Activated T-helper 1 cell treated with anti-CD3 and anti-CD28 coated beads, Interleukin-12 subunit alpha, Interleukin-12 subunit beta, Interleukin-2, Interleukin-4 antibody, amounts not matched to agents 30 ng/mL and 10 ng/mL and 1 ng/mL, durations not matched to agents 14 hours and 24 hours and 36 hours (primary cell): ENCODE measurements at places on chromosomes 3 and 15.

- DNase-seq = no peak
Observed at GRCh38 chr15:73826711-73827251, 46.6 kb upstream of the TBC1D21 start.

GRCh38 chr15:91027677-91028076 is 5.3 kb upstream of the VPS33B start:
- DNase-seq = no peak

- no peak for DNase-seq
Observed at GRCh38 chr15:44801364-44801763, 65.0 kb downstream of the TRIM69 start.

GRCh38 chr3:22297436-22297835 is 546.4 kb upstream of the ZNF385D start:
- no peak for DNase-seq

- DNase-seq = no peak
Observed at GRCh38 chr3:42269647-42270046, 3.7 kb upstream of the CCK start.

DNA sequence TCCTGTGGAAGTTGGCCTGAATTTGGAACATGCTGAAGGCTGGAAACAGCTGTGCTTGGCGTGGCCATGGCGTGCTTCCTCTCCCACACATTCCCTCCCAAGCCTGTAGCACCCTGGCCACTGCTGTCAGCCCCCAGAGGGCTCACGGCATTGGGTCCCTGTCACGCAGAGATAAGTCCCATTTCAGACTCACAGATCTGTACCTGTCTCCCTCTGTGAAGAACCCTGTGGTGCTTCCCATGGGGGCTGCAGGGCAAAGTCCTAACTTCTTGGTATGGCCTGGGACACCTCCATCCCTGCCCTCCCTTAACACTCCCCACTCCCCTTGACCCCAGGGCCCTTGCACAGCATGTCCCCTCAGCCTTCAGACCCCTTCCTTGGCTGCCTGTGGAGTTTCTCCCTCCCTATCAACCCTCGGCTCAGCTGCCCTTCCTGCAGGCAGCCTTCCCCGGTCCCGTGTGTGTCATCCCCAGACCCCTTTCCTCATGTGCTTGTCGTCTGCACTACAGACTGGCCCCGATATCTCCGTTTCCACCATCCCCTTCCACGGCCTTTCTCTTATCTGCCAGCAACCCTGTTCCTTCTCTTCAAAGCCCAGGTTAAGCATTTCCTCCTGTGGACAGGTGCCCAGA is 28.6 kb downstream of the ABTB1 start:
- DNase-seq = no peak

DNA sequence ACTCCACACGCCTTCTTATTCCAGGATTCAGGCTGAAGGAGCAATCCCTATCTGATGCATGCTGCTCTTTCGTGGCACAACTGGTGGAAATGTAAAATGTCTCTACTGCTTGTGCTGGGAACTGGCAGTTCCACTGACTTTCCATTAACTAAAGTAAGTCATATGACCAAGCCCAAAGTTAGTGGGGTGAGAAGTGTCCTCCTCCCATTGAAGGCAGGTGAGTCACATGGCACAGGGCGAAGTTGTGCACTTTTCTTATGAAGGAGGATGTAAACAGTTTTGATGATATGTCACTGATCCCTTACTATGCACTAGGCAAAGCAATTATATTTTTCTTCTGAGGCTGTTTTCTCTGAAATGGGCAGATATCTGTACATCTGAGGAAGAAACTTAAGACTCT is 51.6 kb downstream of the SLC7A14 start:
- DNase-seq = no peak

DNA sequence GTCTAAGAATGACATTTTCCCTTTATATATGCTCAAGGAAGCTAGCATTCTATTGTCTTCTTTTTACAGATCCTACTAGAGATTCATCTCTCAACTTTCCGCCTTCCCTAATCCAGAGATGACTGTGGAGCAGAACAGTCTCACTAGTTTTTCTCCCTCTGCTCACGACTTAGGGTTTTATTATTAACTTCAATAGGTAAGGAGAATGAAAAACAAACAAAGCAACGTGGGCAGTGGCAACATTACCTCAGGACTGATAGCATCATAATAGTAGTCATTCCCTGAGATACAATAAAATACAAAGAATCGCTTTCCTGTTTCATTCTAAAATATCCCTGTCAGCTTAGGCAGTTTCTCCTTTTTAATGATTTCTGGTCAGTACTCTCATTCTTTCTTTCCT is 154.3 kb upstream of the PLAAT1 start:
- no peak for DNase-seq

- no peak for DNase-seq
Observed at GRCh38 chr3:98612996-98613517, 19.6 kb upstream of the CPOX start.
